Posterior vena cava (tissue), 2 donors: ENCODE measurements at places on chromosomes 12 and 14.

DNA sequence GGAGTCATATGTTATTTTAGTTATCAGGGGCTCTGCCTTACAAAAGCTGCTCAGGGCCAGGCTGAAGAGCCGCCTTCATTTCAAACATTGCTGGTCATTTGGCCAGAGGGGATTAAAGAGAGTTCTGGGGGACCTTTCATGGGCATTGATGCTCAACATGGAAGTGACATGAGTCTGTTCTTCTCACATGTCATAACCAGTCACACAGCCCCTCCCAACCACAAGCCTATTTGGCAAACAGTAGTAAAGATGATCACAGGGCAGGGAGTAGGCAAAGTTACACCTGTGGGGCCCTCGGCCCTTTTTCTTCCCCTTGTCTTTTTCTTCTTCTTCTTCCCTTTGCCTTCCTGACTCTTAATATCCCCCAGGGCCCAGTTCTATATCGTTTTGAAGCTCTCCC lies 33.3 kb downstream of the CFAP54 start:
- no peak for DNase-seq

- DNase-seq = no peak
Observed at GRCh38 chr14:98501836-98502235, 770.2 kb downstream of the BCL11B start.

- no peak for DNase-seq
Observed at GRCh38 chr12:15192720-15193119, 28.5 kb downstream of the RERG start.

DNA sequence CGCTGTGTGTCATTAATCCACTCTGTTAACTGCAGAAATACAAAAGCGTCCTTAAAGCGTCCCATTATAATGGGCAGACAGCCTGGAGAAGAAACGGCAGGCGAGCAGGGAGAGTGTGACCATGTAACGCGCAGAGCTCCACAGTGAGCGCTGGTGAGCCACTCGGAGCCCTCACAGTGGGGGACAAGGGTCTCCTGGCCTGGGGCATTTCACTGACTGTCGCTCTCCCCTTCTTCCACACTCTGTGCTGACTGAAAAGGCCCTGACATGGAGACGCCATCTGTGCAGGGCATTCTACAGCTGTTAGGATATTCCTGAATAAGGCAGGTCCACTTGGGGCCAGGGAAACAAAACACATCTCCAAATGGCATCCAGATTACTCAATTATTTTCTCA lies 24.2 kb downstream of the CCDC92 start:
- DNase-seq = no peak

DNA sequence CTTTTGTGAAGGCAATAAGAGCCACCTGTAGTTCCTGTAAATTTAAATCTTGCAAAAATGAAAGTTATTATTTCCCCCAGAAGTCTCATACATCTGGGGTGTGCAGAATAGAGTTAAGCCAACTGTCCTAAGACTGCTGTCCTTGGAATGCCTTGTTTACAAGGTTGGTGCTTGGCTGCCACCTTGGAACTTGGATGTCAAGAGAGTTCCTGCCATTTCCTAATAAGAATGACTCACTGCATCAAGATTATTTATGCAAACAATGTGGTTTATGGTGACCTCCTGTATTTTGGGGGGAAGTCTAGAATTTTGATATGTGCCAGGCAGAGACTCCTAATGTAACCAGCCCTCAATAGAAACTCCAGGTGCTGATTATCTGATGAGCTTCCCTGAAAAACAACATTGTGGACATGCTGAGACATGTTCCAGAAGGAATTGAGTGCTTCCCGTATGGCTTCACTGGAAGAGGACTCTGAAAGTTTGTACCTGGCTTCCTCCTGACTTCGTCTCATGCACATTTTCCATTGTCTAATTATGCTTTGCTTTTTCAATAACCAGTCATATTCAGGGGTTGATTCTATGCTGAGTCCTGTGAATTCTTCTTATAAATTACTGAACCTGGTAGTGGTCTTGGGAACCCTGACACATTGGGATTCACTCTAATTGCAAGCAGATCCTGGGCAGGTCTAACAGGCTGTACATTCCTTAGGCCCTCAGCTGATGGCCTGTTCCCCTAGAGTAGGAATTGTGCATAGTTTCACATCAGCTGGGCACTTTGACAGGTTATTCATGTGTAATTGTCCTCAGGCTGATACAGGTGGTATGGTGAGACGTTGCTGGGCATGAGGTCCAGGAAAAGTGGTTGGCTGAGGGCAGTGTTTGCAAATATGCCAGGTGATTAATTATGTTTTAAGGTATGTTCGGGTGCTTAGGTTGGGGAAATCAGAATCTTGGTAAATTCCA lies 1370.7 kb upstream of the TMEM132C start:
- no peak for DNase-seq

DNA sequence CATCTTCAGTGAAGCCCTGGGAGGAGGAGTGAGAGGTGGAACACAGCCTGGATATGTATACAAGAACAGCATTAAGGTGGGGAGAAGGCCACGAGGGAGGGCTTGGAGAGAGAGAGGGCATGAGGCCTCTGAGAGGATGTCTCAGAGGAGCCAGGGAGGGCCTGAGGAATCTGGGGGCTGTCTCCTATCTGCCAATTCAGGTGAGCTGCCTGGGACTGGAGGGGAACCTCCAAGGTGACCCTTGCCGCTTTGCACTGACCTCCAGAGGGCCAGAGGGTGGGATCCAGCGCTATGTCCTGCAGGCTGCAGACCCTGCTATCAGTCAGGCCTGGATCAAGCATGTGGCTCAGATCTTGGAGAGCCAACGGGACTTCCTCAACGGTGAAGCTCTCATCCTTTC lies 4.4 kb downstream of the ARHGEF25 start:
- DNase-seq = no peak
